ENCODE measurements at places on chromosomes 2 and 18.

- no peak for DNase-seq
Observed at GRCh38 chr2:174493549-174494331, 6.9 kb upstream of the GPR155 start.

DNA sequence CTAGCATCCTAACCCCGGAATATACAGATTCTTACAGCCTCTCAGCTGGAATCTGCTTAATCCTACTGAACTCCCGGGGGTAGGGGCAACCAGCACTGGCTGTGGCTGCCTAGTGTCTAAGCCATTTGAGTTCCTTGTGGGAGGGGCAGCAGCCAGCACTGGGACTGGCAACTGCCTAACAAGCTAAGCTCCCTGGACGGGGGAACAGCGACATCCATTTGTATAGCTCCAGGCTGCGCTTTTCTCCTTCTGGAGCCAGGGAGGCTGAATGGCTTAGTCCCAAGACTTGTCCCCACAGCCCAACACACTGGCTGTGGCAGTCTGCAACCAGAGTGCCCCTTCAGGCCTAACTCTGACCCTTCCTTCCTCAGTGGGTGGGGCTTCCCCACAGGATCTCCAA lies 787.2 kb downstream of the METTL4 start:
- no peak for DNase-seq

GRCh38 chr2:115160531-115161080 lies 718.2 kb downstream of the DPP10 start:
- no peak for DNase-seq

DNA sequence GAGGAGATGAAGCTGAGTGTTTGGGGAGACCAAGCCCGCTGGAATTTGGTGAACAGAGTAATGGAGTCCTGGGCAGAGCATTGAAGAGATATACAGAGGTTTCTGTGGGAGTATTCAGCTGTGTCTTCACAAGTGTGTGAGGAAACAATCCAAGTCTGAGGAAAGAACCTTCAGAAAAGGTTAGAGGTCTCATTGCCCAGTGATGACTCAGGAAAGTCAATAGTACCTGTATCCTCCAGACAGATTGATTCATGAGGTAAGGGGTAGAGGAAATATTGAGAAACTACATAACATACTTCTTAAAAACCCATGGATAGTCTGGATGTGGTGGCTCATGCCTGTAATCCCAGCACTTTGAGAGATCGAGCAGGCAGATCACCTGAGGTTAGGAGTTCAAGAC lies 392.3 kb downstream of the GALNT13 start:
- no peak for DNase-seq

DNA sequence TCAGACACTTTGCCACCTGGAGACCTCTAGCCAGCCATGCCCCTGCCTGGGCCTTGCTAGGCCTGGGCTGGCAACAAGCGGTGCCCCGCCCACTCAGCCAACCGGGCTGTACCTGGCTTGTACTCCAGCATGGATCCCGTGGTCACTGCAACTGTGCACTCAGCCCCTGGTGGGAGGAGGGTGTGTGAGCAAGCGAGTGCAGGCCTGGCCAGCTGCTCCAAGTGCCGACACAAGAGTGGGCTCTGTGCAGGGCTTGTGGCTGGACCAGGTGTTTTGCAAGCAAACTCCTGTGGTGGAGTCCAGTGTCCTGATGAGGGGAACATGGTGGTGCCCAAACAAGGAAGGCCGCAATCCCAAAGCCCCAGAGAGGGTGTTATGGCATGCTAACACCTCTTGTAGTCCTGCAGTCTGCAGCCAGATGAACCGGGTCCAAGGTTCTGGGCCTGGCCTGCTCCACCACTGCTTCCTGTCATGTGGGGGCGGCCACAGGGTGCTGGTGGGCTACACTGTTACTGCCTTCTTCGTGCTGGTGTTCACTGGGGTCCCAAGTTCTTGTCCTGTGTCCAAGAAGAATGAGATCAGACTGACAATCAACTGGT lies 60.1 kb upstream of the CD28 start:
- peak; percentile 19 for DNase-seq

- no peak for DNase-seq
Observed at GRCh38 chr2:32702303-32703064, 74.6 kb downstream of the TTC27 start.

DNA sequence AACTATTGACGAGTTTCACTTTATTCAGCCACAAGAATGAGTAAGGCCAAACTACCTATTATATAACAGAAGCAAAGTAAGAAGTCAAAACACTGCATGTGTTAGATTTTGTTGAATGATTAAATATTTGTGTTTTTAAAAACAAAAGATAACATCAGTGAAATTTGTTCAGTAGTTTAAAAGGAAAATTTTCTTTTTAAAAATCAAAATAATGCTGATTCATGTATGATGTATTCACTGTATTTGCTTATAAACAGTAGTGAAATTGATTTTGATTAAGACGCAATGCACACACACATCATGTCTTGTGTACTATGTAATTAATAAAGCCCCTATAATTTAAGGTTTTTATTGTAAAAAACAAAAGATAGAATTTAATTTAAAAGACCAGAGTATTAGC lies 73.6 kb upstream of the PSMD14 start:
- DNase-seq, result no peak

DNA sequence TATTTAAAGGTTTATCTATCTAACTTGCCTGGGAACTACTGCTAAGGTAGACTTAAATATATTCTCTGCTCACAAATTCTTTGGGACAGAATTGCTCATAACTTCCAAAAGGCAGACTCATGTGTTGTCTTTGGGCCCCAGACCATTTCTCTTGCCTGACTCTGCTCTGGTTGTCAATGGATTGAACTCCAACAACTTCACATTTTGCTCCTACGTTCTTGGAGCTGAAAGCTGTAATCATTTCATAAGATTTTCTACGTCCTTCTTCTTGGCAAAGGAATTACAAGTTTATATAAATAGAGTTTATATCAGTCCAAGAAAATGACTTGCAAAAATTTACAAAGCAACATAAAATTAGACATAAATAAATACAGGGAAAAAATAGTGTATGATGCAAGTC lies 32.9 kb upstream of the PPM1B start:
- no peak for DNase-seq

Measured in BE2C (cell line).